ENCODE measurements at places on chromosomes 11 and 22.

DNA sequence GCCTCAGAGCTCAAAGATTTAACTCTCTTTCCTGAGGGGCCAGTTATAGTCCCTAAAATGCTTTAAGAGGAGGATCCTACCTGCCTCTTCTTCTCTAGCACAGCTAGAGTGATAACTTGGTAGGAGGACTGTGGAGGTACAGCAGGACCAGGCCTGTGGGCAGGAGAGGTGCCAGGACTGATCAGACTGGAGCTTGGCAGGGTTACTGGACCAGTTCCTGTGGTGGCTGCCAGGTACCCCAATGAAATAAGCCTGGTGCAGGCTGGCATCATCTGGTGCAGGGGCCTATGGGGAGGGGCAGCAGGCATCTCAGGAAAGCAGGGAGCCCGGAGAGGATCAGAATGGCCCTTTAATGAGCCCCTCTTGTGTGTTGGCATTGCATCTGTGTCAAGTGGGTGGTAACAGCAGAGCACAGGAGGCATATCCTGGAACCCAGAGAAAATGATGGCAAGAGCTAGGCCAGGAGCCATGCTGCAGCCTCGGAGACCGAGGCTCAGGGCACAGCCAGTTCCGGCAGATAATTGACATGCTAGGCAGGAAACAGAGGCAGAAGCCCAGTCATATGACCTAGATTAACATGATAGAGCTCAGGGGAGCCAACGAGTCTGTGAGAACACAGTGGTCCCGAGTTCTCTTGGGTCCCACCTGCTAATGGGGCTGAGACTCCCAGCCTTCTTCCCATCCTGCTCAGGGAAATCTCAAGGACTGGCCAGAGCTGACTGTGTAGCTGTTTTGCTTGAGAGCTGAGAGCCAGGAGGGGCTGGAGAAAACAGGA, 187.5 kb upstream of the ZBED5 start:
- DNase-seq: no peak

- no peak for DNase-seq
Measured at GRCh38 chr22:27650572-27650971, 151.0 kb downstream of the MN1 start.

DNA sequence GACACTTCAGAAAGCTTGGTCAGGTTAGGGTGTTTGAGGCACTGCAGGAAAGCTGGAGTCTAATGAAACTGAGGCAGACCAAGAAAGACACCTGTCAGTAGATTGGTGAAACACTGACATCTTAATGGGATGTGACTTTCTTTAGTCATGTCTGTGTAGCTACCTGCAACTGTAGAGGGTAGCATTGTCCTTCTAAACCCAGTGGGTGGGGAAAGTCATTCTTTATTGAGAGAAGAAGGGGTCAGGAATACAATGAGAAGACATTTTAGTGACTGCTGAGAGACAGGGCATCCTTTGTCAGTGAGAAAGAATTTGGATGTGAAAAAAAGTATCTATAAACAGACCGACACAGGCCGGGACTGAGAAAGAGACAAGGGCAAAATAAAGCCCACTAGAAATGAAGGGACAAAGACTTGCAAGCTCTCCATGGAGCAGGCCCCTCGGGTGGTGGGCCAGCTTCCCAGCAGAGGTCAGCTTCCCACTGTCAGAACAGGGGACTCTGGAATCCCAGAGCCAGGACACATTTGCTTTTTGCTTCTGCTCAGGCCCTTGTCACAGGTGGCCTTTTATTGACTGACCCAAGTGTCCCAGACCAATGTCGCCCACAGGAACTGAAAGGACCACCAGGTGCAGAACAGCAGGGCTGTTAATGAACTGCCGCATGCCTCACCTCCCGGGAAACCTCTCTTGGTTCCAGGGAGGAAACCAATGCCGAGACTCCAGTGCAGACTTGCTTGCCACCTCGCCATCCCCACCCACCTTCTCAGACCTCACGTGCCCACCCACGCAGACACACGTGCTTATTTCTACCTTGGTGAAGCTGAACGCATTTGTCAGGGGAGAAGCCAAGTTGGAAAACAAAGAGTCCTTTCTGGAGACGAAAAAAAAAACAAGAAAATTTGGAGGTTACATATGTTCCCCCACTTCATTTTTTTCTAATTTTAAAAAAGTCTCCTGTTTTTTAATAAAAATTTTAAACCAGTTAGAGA, 212.8 kb downstream of the TENM4 start:
- no peak for DNase-seq

DNA sequence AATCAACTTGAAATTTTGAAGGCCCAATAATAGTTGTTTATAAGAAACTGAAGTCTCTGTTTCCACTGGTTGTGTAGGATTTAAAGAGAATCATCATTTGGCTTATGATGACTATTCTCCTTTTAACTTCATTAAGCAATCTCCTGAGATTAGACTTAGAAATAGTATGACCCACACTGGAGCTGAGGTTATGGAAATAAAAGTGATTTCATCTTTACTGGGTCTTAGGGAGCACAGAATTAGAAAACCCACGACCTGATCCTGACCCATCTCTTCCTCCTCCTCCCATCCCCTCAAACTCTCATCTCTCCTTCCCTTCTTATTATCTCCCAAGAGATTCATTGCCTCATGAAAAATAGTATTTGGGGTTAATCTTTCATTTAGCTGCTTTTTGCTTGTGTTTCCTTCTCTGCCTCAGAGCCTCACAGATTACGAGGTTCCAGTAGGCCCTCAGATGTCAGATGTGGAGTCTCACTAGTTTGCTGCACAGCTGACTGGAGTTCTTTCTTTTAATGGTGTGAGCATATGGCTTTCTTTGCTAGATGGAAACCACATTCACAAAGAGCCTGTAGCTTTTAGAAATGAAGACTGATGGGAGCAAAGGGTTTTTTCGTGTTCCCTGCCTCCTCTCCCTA, 85.0 kb downstream of the ALX4 start:
- DNase-seq: no peak

DNA sequence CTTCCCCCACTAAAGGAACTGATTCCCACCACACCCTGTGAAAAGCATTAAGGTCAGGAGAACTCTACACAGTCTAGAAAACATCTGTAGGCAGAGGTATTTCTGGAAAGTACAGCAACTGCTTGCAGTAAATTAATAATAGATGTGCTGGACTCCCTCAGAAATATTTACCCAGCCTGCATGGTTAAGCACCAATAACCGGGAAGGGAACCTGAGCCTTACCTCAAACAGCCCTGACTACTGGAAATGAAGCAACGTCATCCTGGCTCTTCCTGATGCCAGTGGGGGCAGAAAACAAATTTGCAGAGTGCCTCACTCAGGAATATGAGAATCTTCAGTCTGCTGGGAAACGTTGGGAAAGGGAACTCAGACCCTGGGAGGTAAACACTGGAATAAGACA, 318.1 kb downstream of the TENM4 start:
- DNase-seq: no peak

GRCh38 chr11:74288161-74288560, 23.3 kb downstream of the P4HA3 start:
- no peak for DNase-seq

Data from activated CD8-positive, alpha-beta T cell treated with anti-CD3 and anti-CD28 coated beads for 36 hours (primary cell).